ENCODE measurements at places on chromosomes 5 and 9.

GRCh38 chr5:181204826-181205760 lies at the start of gene TRIM7:
TSS of gene TRIM7 (minus strand) at chr5:181205196. CDS start at chr5:181205110, 86 bp downstream.
- H3K4me1 ChIP-seq = peaks cover 12% of the 10 kb centered on the region
- peak; percentile 84 for DNase-seq
- peak within 1 kb of the TSS; percentile 67 for H3K4me3 ChIP-seq
- peaks cover 13% of the 10 kb centered on the region for H3K36me3 ChIP-seq

GRCh38 chr9:93139365-93140182 lies 5.5 kb upstream of the NINJ1 start:
- no peak for DNase-seq
- H3K27ac ChIP-seq = no peak overlapping the region
- H3K27me3 ChIP-seq = no peaks in the 10 kb centered on the region

GRCh38 chr9:129138476-129139232 lies 27.4 kb downstream of the PTPA start:
- DNase-seq = no peak
- H3K36me3 ChIP-seq = peaks cover 52% of the 10 kb centered on the region
- H3K4me1 ChIP-seq = peaks cover 36% of the 10 kb centered on the region
- peak overlapping the region; percentile 100 for H3K27ac ChIP-seq

GRCh38 chr9:88106492-88106891 lies 31.8 kb downstream of the SPATA31C2 start:
- H3K4me3 ChIP-seq = no peak overlapping the region
- DNase-seq = no peak
- no peaks in the 10 kb centered on the region for H3K27me3 ChIP-seq

- H3K4me3 ChIP-seq = no peak overlapping the region
- H3K4me1 ChIP-seq = no peaks in the 10 kb centered on the region
- no peak for DNase-seq
- no peak overlapping the region for H3K27ac ChIP-seq
- H3K27me3 ChIP-seq = peaks cover 4% of the 10 kb centered on the region
- no peaks in the 10 kb centered on the region for H3K36me3 ChIP-seq
These were observed 2387.6 kb upstream of the WWC1 start for GRCh38 chr5:165903835-165904234.

- peak; percentile 76 for DNase-seq
- H3K27ac ChIP-seq = no peak overlapping the region
- no peaks in the 10 kb centered on the region for H3K4me1 ChIP-seq
- H3K4me3 ChIP-seq = no peak overlapping the region
- H3K27me3 ChIP-seq = no peaks in the 10 kb centered on the region
These were observed 285.7 kb downstream of the CHSY3 start for GRCh38 chr5:130189961-130190360.

GRCh38 chr5:34803974-34804732 lies 34.8 kb upstream of the TTC23L start:
- no peak overlapping the region for H3K4me3 ChIP-seq
- no peak overlapping the region for H3K27ac ChIP-seq
- H3K4me1 ChIP-seq = no peaks in the 10 kb centered on the region
- H3K36me3 ChIP-seq = peaks cover 57% of the 10 kb centered on the region
- DNase-seq = no peak
- no peaks in the 10 kb centered on the region for H3K27me3 ChIP-seq

DNA sequence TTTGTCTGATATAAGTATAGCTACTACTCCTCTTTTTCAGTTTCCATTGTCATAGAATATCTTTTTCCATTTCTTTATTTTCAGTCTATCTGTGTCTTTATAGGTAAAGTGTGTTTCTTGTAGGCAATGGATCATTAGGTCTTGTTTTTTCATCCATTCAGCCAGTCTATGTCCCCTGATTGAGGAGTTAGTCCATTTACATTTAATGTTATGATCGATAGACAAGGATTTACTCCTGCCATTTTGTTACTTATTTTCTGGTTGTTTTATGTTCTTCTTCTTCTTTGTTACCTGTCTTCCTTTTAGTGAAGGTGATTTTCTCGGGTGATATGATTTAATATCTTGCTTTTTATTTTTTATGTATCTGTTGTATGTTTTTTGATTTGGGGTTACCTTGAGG lies 169.0 kb downstream of the BARX1 start:
- no peaks in the 10 kb centered on the region for H3K4me1 ChIP-seq
- no peaks in the 10 kb centered on the region for H3K36me3 ChIP-seq
- peaks cover 17% of the 10 kb centered on the region for H3K27me3 ChIP-seq
- no peak for DNase-seq

- no peak overlapping the region for H3K4me3 ChIP-seq
- DNase-seq = peak; percentile 89
- no peaks in the 10 kb centered on the region for H3K27me3 ChIP-seq
- peaks cover 30% of the 10 kb centered on the region for H3K4me1 ChIP-seq
These were observed 23.3 kb upstream of the TRIM14 start for GRCh38 chr9:98142182-98142907.

DNA sequence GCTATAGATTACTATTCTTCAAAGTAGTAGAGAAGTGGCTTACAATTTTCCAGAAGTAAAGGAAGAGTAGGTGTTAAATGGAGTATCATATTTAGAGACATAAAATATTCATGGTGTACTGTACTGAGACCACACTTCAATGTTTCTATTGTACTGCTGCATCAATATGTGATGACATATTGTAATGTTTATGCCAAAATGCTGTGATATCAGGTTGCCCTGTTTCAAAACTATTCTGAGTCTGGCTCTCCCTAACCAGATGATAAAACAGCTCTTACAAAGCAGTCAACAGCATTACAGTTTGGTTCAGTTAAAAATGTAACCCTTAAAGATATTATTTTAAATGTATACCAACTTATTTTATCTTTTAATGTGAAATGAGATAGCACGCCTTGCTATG lies 30.8 kb upstream of the ACOT12 start:
- no peak overlapping the region for H3K4me3 ChIP-seq
- H3K36me3 ChIP-seq = no peaks in the 10 kb centered on the region
- H3K27me3 ChIP-seq = no peaks in the 10 kb centered on the region
- peaks cover 28% of the 10 kb centered on the region for H3K4me1 ChIP-seq

- peak overlapping the region; percentile 68 for H3K4me3 ChIP-seq
- H3K27me3 ChIP-seq = no peaks in the 10 kb centered on the region
- no peaks in the 10 kb centered on the region for H3K36me3 ChIP-seq
- DNase-seq = no peak
- peak overlapping the region; percentile 49 for H3K27ac ChIP-seq
These were observed 588 bp upstream of the ZBED3 start for GRCh38 chr5:77087484-77088261.

GRCh38 chr5:39216631-39217030 lies 2.7 kb downstream of the FYB1 start:
- no peaks in the 10 kb centered on the region for H3K36me3 ChIP-seq
- H3K27ac ChIP-seq = no peak overlapping the region
- peaks cover 13% of the 10 kb centered on the region for H3K4me1 ChIP-seq
- H3K4me3 ChIP-seq = no peak overlapping the region

DNA sequence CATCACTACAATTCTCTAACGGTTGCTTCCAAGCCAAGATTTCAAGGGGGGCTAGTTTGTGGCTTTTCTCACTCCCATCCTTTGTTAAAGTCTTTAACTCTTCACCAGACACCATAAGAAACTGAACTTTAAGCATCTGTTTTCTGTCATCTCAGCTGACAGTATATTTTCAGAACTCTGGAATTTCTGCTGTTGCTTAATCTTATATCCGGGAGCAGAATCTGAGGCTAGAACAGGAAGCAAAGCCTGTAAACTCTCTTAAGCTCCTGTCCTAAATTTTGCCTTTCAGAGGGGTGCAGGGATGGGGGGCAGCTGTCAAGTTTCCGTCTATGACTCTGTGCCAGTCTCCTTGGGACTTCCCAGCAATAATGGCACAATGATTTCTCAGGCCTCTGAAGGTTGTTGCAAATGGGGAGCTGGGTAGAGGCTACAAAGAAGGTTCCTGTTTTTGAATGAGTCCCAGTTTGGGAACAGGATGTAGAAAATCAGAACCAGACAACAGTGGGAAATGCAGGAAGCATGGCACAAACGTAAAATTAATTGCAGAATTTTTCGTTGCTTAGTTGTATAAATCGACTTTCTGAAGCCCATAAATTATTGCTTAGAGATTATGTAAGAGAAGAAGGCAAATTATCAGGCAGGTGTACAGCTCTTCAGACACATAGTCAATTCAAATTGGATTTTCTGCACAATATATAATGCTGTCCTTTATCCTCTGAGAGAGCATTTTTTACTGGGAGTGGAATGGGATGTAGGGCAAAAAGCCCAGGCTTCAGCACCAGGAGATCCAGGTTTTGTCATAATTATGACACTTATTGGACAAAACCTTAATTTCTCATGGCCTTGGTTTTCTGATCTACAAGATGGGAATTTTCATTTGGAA lies 430.9 kb downstream of the DMAC1 start:
- no peak overlapping the region for H3K4me3 ChIP-seq
- no peaks in the 10 kb centered on the region for H3K4me1 ChIP-seq
- no peaks in the 10 kb centered on the region for H3K36me3 ChIP-seq
- H3K27ac ChIP-seq = no peak overlapping the region
- no peak for DNase-seq

DNA sequence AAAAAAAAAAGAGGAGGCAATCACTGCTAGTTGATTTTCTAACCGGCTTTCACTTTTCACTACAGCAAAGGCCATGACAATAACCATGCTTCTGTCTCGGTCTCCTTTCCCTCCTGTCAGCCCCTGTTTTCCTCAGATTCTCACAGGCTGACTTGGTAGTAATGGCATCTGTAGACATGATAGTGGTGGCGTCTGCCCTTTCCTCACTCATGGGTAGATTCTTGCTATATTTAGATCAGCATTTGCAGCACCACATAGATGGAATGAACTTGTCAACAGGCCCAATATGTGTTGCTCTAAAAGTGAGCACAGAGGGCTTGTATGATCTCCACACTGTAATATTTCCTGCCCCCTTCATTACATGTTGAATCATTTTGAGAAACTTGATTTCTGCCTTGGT lies 120.3 kb upstream of the FTMT start:
- no peak overlapping the region for H3K27ac ChIP-seq
- H3K4me1 ChIP-seq = no peaks in the 10 kb centered on the region
- no peaks in the 10 kb centered on the region for H3K36me3 ChIP-seq
- DNase-seq = no peak

DNA sequence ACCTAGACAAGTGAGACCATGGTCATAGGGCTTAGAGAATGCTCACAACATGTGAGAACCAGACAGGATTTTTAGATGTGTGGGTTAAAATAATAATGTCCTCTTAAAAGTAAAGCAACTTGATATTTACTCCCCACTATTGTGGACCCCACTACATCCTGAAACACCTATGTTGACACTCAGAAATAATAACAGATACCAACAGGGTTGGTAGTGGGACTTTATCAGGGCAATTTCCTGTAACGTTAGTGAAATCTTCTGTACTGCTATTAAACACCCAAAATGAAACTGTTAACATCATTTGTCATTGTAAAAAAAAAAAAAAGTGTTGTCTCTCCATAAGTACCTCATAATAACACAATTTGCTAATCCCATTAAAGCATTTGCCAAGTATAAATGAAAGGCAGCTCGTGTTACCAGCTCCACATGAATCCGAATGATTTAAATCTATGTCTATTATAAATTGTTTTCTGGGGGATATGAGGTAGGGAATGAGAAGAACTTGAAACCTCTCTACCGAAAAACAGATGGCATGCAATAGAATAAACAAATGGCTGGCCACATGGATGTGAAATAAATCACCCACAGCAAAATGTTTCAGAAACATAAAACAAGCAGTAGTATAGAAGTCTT lies 285.9 kb downstream of the ARHGEF28 start:
- H3K27ac ChIP-seq = no peak overlapping the region
- no peak for DNase-seq
- H3K36me3 ChIP-seq = peaks cover 77% of the 10 kb centered on the region
- no peak overlapping the region for H3K4me3 ChIP-seq
- H3K4me1 ChIP-seq = no peaks in the 10 kb centered on the region
- no peaks in the 10 kb centered on the region for H3K27me3 ChIP-seq

- no peak overlapping the region for H3K4me3 ChIP-seq
- no peak for DNase-seq
- no peaks in the 10 kb centered on the region for H3K36me3 ChIP-seq
- no peaks in the 10 kb centered on the region for H3K4me1 ChIP-seq
These were observed 75.2 kb downstream of the ESM1 start for GRCh38 chr5:54909911-54910870.

GRCh38 chr5:152107220-152107619 lies 182.6 kb upstream of the GLRA1 start:
- H3K27ac ChIP-seq = no peak overlapping the region
- H3K36me3 ChIP-seq = no peaks in the 10 kb centered on the region
- DNase-seq = no peak
- no peaks in the 10 kb centered on the region for H3K4me1 ChIP-seq

- H3K27me3 ChIP-seq = no peaks in the 10 kb centered on the region
- H3K36me3 ChIP-seq = no peaks in the 10 kb centered on the region
- DNase-seq = no peak
- no peak overlapping the region for H3K27ac ChIP-seq
These were observed 66.9 kb upstream of the GLIS3 start for GRCh38 chr9:4366591-4367330.

DNA sequence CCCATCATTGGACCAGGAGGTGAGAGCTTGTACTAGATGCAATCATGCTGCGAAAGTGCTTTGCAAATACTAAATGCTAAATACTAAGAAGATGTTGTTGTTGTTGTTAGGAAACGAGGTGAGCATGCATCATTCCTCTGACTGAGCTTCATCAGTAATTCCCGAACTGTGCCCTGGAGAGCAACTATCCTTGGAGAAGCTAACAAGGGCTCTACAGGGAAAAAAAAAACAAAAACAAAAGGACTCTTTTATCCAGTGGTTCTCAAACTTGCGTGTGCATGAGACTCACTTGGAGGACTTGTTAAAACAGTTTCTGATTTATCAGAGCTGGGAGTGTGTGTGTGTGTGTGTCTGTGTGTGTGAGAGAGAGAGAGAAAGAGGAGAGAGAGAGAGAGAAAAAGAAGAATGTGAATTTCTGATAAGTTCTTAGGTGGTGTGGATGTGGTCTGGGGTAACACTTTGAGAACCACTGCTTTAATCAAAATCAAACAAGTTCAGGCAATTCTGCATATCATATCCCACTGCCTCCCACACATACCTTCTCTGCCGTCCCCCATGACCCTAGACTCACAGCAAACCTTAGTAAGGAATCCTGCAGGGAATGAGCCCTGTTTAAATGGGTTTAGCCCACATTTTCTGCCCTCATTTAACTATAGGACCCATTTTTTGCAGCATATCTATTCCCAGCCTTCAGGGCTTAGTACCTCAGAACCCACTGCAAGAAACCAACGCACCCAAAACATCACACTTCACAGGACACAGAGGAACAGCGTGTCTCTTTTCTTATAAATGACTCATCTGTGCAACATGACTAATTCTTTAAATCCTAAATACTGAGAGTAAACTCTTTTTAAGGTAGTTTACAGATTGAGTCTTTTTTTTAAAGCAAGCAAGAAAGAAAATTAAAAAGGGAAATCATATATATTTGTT lies 48.9 kb downstream of the PDE6A start:
- peaks cover 28% of the 10 kb centered on the region for H3K4me1 ChIP-seq
- H3K27me3 ChIP-seq = no peaks in the 10 kb centered on the region
- DNase-seq = no peak
- no peak overlapping the region for H3K4me3 ChIP-seq
- no peaks in the 10 kb centered on the region for H3K36me3 ChIP-seq

Data from RWPE2 (cell line).